ENCODE measurements at places on chromosomes 2 and 18.

- no peaks in the 10 kb centered on the region for H3K27me3 ChIP-seq
- peak; percentile 40 for DNase-seq
Observed at GRCh38 chr2:173119069-173119807, 43.6 kb downstream of the MAP3K20 start.

- no peaks in the 10 kb centered on the region for H3K27me3 ChIP-seq
- peak overlapping the region; percentile 76 for H3K27ac ChIP-seq
- H3K4me3 ChIP-seq, result no peak overlapping the region
- H3K4me1 ChIP-seq, result peaks cover 6% of the 10 kb centered on the region
- DNase-seq, result no peak
Observed at GRCh38 chr2:46569766-46570165, 90.4 kb downstream of the TMEM247 start.

DNA sequence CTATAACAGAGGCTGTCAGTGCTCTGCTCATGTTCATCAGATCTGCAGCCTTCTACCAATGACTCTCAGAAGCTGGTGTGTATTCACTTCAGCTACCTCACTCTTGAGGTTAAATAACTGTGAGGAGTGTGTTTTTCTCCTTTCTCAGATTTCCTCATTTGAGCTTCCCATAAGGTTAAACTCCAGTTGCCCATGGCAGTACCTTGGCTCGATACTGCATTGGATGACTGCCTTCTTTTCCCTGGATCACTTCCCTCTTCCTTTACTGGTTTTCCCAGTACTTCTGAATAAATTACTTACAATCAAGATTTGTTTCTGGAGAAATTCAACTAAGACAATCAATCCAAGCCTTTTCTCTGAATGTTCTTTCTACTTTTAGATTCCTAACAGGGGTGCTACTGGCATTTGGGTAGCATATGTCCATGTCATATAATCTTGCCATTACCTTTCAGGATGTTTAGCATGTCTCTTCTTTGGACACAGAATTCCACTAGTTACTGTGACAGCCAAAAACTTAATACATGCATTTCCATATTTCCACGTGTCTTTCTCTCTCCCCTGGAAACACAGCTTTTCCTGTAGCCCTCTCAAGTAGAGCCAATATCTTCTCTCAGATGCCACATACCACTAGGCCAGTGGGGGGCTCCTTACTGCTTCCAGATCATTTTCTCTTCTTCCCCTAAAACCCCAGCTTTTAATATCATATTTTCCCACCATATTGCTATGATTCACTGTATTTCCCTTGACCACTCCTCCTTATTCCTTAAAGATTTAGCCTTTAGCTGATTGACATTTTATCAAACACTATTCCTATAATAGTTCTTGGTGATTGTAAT lies 15.0 kb upstream of the SPOPL start:
- no peaks in the 10 kb centered on the region for H3K4me1 ChIP-seq
- H3K36me3 ChIP-seq, result no peaks in the 10 kb centered on the region
- H3K27ac ChIP-seq, result no peak overlapping the region
- DNase-seq, result no peak
- no peak overlapping the region for H3K4me3 ChIP-seq

GRCh38 chr18:62914871-62915392 lies 199.6 kb downstream of the PHLPP1 start:
- H3K4me3 ChIP-seq, result no peak overlapping the region
- no peaks in the 10 kb centered on the region for H3K4me1 ChIP-seq
- H3K27ac ChIP-seq, result no peak overlapping the region
- H3K36me3 ChIP-seq, result no peaks in the 10 kb centered on the region
- no peaks in the 10 kb centered on the region for H3K27me3 ChIP-seq

Data from uterus (tissue), 4 donors.